ENCODE measurements at places on chromosomes 11 and 22. TPM values are rescaled to one million over a fixed set of nuclear protein-coding genes. Genes with fewer than 3 reads are reported as not detected.

DNA sequence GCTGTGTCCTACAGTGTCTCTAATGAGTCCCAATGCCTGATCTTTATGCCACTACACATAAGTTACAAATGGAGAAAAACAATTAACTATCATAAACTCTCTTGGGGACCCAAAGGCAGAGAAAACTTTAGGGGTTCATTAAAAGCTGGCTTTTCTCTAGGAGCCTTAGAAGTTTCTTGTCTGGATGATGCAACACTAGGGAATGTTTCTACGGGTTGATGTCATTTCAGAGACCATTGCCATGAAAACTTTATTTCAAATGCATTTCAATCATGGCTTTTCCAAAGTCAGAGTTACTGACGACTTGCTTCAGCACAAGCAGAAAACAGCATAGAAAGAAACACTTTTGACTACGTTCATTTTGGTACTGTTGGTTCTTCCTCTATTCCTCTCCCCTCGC is 8.5 kb upstream of the OR8B12 start:
- no peak for DNase-seq

DNA sequence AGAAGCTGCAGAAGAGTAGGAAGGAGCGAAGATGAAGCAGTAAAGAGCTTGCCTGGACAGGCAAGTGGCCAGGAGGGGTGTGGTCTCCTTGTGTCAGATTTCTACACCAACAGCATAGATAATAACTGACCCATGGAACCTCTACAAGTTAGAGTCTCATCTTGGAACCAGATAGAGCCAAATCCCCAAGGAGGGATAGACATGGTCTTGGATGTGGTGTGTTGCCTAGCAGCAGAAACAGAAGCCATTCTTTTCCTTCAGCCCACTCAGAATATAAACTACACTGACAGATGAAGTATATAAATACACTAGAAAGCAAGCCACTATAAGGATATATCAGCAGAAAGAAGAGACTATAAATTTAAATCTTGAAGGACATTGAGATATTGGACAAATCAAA is 4.3 kb upstream of the CARD16 start:
- DNase-seq: no peak

GRCh38 chr11:9577556-9577955 is 4.1 kb downstream of the WEE1 start:
- DNase-seq: no peak

DNA sequence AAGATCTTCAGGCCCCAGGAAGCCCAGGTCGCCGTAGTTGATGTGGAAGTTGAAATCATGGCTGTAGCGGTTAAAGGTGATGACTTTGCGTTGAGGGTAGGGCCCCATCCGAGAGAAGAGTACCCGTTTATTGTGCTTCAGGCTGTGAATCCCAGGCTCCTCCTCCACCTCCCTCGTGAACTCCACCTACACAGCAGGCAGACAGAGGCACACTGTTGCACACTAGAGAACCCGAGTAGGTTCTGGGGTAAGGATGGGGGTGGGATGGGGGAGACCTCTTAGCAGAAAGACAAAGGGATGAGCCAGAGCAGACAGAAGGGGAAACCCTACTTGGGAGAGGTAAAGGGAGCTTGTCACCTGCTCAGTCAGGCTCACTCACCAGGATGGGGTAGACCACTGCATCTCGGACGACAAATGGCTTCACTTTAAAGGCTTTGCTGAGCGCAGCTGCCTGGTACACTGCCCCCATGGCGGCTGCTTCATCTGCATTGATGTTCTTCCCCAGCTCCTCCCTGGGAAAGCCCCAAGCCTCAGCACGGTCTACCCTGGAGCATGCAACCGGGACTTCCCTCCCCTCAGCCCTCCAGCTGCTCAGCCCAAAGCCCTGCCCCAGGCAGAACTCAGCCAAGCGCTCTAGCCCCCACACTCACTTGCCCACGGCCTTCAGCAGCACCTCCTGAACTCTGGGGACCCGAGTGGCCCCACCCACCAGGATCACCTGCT is 5.4 kb downstream of the HYOU1 start:
- no peak for DNase-seq

DNA sequence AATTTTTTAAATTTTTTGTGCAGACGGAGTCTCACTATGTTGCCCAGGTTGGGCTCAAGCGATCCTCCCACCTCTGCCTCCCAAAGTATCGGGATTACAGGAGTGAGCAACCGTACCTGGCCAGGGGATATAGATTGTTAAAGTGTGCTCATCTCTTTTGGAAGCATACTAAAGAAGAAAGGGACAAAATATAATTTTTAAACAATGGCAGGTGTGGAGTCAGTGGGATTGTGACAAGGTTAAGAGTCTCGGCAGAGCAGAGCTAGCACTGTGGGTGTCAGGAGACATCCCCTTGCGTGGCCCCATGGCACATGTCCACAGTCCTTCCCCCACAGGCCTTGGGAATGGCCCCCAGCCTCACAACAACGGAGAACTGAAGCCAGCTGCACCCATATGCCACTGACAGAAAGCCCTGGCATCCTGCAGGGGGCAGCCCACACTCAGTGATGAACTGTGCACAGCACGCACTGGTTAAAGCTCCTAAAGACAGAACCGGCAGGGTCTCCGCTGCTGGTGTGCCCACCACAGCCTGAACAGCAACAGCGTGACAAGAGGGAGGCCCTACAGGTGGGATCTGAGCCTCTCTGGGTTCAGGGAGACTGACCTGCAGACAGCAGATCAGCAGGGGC is 29.9 kb downstream of the SERPIND1 start:
- DNase-seq: peak; percentile 35

- DNase-seq: no peak
Measured at GRCh38 chr11:94077552-94078293, 50.9 kb upstream of the PANX1 start.

VPREB1 gene
- not detected for total RNA-seq

SEPTIN3 gene
- 0.48 TPM for total RNA-seq

GRAMD1B gene
- 4.3 TPM for total RNA-seq

ARFGAP3 gene
- total RNA-seq: 32.6 TPM

DAGLA gene
- total RNA-seq: 11.9 TPM
